ENCODE measurements at places on chromosomes 1 and 21. TPM values are rescaled to one million over a fixed set of nuclear protein-coding genes. Genes with fewer than 3 reads are reported as not detected.

DNA sequence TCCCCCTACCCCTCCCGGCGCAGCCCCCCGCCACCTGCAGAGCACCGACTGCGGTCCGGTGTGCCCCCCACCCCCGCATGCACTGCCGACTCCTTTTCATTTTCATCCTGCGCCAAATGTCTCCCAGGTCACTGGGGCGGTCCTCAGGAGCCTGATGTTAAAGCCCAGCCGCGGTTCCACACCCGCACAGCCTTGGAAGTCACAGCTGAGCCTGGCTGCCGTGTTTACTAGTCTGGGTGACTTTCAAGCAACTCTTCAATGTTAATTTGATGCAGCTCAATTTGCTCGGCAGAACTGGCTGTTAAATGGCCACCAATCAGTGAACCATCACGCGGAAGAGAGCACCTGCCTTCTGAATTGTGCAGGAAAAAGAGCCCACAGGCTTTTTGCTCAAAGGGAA, 27.2 kb downstream of the THAP3 start:
- H3K27ac ChIP-seq: no peak overlapping the region
- H3K4me1 ChIP-seq: peaks cover 4% of the 10 kb centered on the region
- no peak overlapping the region for H3K4me3 ChIP-seq
- no peaks in the 10 kb centered on the region for H3K36me3 ChIP-seq

GRCh38 chr1:247924868-247925267, at the start of gene OR2AJ1:
Gene OR2AJ1 (plus strand): TSS chr1:247924889. CDS start chr1:247933769, 8,880 bp downstream.
- DNase-seq: no peak
- no peak within 1 kb of the TSS for H3K4me3 ChIP-seq
- no peaks in the 10 kb centered on the region for H3K36me3 ChIP-seq
- H3K27ac ChIP-seq: no peak within 1 kb of the TSS
- no peaks in the 10 kb centered on the region for H3K27me3 ChIP-seq
- H3K4me1 ChIP-seq: no peaks in the 10 kb centered on the region

DNA sequence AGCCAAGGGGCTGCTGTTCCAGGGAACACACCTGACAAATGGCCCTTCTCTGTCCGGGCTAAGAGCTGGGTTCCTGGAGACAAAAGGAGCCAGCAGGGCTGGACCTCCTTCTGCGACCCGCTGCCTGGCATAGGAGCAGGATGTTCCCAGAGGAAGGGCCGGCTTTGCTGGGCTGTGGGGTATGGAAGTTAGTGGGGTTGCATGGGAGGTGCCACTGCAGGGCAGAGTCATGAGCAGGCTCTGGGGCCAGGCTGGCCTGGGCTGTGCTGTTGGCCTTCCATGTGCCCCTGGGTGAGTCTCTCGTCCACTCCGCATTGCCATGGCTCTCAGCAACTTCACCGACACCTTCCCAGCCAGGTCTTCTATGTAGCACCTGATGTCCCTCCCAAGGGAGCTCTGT, 507.6 kb downstream of the PTPRU start:
- peaks cover 2% of the 10 kb centered on the region for H3K4me1 ChIP-seq
- no peak overlapping the region for H3K4me3 ChIP-seq
- H3K36me3 ChIP-seq: no peaks in the 10 kb centered on the region
- H3K27me3 ChIP-seq: peaks cover 8% of the 10 kb centered on the region

GRCh38 chr1:61056573-61057439, 25.6 kb upstream of the NFIA start:
- H3K4me3 ChIP-seq: peak overlapping the region; percentile 92
- no peaks in the 10 kb centered on the region for H3K36me3 ChIP-seq
- H3K27ac ChIP-seq: peak overlapping the region; percentile 37

- H3K27ac ChIP-seq: peak overlapping the region; percentile 48
- H3K4me1 ChIP-seq: peaks cover 23% of the 10 kb centered on the region
- H3K36me3 ChIP-seq: no peaks in the 10 kb centered on the region
- no peaks in the 10 kb centered on the region for H3K27me3 ChIP-seq
Measured at GRCh38 chr1:234760303-234760723, 150.3 kb upstream of the IRF2BP2 start.

- no peak overlapping the region for H3K27ac ChIP-seq
- no peaks in the 10 kb centered on the region for H3K27me3 ChIP-seq
- peaks cover 7% of the 10 kb centered on the region for H3K4me1 ChIP-seq
- no peaks in the 10 kb centered on the region for H3K36me3 ChIP-seq
Measured at GRCh38 chr1:62906428-62906886, 122.5 kb downstream of the ATG4C start.

GRCh38 chr1:61253059-61253735, 170.8 kb downstream of the NFIA start:
- H3K27me3 ChIP-seq: no peaks in the 10 kb centered on the region
- H3K4me3 ChIP-seq: no peak overlapping the region
- H3K4me1 ChIP-seq: peaks cover 13% of the 10 kb centered on the region
- H3K36me3 ChIP-seq: peaks cover 3% of the 10 kb centered on the region
- H3K27ac ChIP-seq: no peak overlapping the region
- DNase-seq: peak; percentile 3

- DNase-seq: peak; percentile 86
- peak within 1 kb of the TSS; percentile 97 for H3K4me3 ChIP-seq
- H3K27ac ChIP-seq: peak within 1 kb of the TSS; percentile 89
- H3K27me3 ChIP-seq: no peaks in the 10 kb centered on the region
- H3K36me3 ChIP-seq: no peaks in the 10 kb centered on the region
Measured at GRCh38 chr1:9823943-9824701, at the start of gene CLSTN1. Gene CLSTN1 (minus strand): TSS chr1:9823965. CDS start chr1:9823733, 232 bp downstream.

GRCh38 chr1:175822580-175822979, 79.2 kb upstream of the TNR start:
- no peak overlapping the region for H3K4me3 ChIP-seq
- DNase-seq: no peak
- no peaks in the 10 kb centered on the region for H3K4me1 ChIP-seq
- peaks cover 22% of the 10 kb centered on the region for H3K27me3 ChIP-seq
- no peaks in the 10 kb centered on the region for H3K36me3 ChIP-seq
- H3K27ac ChIP-seq: no peak overlapping the region

- H3K4me1 ChIP-seq: no peaks in the 10 kb centered on the region
- no peaks in the 10 kb centered on the region for H3K36me3 ChIP-seq
- no peak for DNase-seq
- H3K4me3 ChIP-seq: no peak overlapping the region
- peaks cover 4% of the 10 kb centered on the region for H3K27me3 ChIP-seq
Measured at GRCh38 chr1:217354895-217355294, 276.0 kb downstream of the GPATCH2 start.

DNA sequence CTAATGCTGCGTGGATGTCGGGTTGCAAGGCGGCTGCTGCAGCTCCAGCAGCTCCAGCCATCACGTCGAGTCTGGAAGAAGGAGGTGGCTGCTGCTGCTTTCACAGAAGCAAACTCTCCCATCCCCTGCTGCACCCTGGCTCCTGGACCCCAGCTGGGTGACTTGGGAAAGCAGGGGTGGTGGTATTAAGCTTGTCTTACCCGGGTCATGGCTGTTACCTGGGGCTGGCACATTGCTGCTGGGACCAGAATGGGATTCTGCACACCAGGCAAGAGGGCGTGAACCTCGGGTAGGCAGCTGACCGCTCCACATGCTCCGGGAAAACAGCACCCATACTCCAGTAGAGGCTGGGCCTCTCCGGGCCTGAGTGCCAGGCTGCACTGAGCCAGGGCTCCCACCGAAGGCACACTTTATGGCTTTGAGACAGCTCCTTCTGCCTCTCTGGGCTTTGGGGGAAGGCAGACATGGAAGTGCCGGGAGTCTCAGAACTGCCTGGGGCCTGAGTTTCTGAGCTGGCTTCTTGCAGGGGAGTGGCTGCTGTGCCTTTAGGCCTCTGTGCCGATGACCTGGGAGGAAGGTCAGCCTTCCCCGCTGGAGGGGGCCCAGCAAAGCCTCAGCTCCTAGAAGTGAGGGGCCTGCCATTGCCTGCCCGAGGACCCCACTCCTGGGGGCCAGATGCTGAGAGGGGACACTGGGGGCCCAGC, 1.2 kb downstream of the SMIM1 start:
- no peak for DNase-seq
- H3K27me3 ChIP-seq: no peaks in the 10 kb centered on the region

Gene OR2T35
- total RNA-seq: not detected

- no peak overlapping the region for H3K4me3 ChIP-seq
- no peaks in the 10 kb centered on the region for H3K36me3 ChIP-seq
- H3K27ac ChIP-seq: no peak overlapping the region
Measured at GRCh38 chr1:18549906-18550305, 69.2 kb downstream of the KLHDC7A start.

DNA sequence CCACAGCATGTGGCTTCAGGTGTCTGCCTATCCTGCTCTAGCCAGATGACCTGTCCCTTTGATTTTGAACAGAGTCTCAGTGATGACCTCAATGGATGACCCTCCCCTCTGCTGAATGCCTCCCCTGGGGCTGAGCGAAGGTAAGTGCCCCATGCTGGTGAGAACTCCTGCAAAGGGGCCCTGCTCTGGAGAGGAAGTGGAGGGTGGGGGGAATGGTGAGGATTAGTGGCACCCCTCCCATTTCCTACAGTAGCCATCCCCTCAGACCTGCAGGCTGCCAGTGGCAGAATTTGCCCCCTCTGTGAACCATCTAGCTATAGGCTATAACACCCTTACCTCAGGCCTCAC, 3.7 kb upstream of the PMVK start:
- no peak for DNase-seq
- H3K27me3 ChIP-seq: no peaks in the 10 kb centered on the region
- no peak overlapping the region for H3K4me3 ChIP-seq
- H3K4me1 ChIP-seq: peaks cover 91% of the 10 kb centered on the region
- peak overlapping the region; percentile 62 for H3K27ac ChIP-seq

- peaks cover 4% of the 10 kb centered on the region for H3K27me3 ChIP-seq
- no peak overlapping the region for H3K27ac ChIP-seq
- no peak for DNase-seq
- no peaks in the 10 kb centered on the region for H3K36me3 ChIP-seq
Measured at GRCh38 chr1:7426780-7427604, 344.1 kb upstream of the VAMP3 start.

Gene ADGRL4
- not detected for total RNA-seq

Gene PLPPR4
- not detected for total RNA-seq

Measured in naive thymus-derived CD8-positive, alpha-beta T cell (primary cell).